ENCODE measurements at places on chromosomes 1 and 21. TPM values are rescaled to one million over a fixed set of nuclear protein-coding genes. Genes with fewer than 3 reads are reported as not detected.

Gene NUAK2
- polyA plus RNA-seq, result 1.2 TPM

Gene TTLL7
- 4.0 TPM for polyA plus RNA-seq

Gene PLXNA2
- polyA plus RNA-seq, result 2.7 TPM

Gene DBT
- 5.8 TPM for polyA plus RNA-seq

Gene CFHR5
- not detected for polyA plus RNA-seq

Gene RGS8
- not detected for polyA plus RNA-seq

Gene HIVEP3
- polyA plus RNA-seq, result 4.6 TPM

Gene UBE2Q1
- 32.8 TPM for polyA plus RNA-seq

Gene PFKFB2
- polyA plus RNA-seq, result 9.3 TPM

Gene ZBTB37
- polyA plus RNA-seq, result 0.37 TPM

Gene SOAT1
- polyA plus RNA-seq, result 4.4 TPM

Gene SLC22A15
- 1.9 TPM for polyA plus RNA-seq

Gene LCE1D
- not detected for polyA plus RNA-seq

Gene DHX9
- polyA plus RNA-seq, result 45.1 TPM

Gene SYCP1
- polyA plus RNA-seq, result not detected

Gene S100A11
- polyA plus RNA-seq, result 1,794 TPM

Gene LINGO4
- polyA plus RNA-seq, result 0.06 TPM

Gene RIPK4
- 8.7 TPM for polyA plus RNA-seq

Gene ADCY10
- not detected for polyA plus RNA-seq

Gene GABRD
- 0.50 TPM for polyA plus RNA-seq

Gene SPSB1
- polyA plus RNA-seq, result 26.3 TPM

Gene SLC9C2
- not detected for polyA plus RNA-seq

Gene SPRR2D
- not detected for polyA plus RNA-seq

Gene AVPR1B
- polyA plus RNA-seq, result not detected

Gene GNAT2
- polyA plus RNA-seq, result not detected

Gene OLFML2B
- 0.31 TPM for polyA plus RNA-seq

Gene OR2T33
- not detected for polyA plus RNA-seq

Gene NBPF1
- polyA plus RNA-seq, result 7.5 TPM

Gene CAPN8
- 28.3 TPM for polyA plus RNA-seq

Gene RNASEL
- 4.5 TPM for polyA plus RNA-seq

Gene SPRR2E
- 27.4 TPM for polyA plus RNA-seq

Gene APOBEC4
- not detected for polyA plus RNA-seq

Gene MYOG
- polyA plus RNA-seq, result not detected

Gene FAM177B
- polyA plus RNA-seq, result 2.0 TPM

Gene RNF186
- polyA plus RNA-seq, result not detected

Gene CRNN
- 3.1 TPM for polyA plus RNA-seq

Gene S100A16
- polyA plus RNA-seq, result 188 TPM

Gene ANGPTL3
- polyA plus RNA-seq, result 1.1 TPM

Gene PLA2G2C
- not detected for polyA plus RNA-seq

Data from stomach (tissue), 19 donors.